Pons (tissue), 1 donor: ENCODE measurements at places on chromosomes 4 and X.

DNA sequence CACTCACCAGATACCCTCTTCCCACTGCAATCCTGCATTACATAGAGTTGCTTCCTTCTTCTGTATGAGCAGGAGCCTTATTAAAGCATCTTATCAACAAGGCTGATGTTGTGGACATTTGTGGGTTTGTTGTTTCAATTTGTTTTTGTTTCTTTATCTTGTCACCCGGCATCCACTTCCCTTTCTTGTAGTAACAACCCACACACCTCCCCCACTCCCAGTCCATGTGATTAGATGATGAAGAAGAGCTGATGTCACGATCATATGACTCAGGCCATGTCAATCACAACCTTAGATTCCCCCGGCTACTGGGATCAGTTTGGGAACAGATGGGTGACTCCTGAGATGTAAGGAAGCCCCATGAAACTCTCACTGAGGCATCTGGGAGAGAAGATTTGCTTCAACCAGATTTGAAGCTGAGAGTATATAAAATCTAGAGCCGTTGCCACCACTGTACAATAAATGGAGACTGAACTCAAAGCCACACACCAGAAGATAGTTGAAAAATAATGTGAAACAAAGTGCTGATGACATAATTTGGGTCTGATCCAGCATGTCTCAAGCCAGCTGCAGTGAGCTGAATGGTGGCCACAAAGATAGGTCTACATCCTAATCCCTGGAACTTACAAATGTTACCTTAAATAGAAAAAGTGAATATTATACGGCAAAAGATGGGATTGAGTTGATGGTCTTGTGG is 34.1 kb upstream of the SRD5A3 start:
- peak; percentile 51 for DNase-seq

DNA sequence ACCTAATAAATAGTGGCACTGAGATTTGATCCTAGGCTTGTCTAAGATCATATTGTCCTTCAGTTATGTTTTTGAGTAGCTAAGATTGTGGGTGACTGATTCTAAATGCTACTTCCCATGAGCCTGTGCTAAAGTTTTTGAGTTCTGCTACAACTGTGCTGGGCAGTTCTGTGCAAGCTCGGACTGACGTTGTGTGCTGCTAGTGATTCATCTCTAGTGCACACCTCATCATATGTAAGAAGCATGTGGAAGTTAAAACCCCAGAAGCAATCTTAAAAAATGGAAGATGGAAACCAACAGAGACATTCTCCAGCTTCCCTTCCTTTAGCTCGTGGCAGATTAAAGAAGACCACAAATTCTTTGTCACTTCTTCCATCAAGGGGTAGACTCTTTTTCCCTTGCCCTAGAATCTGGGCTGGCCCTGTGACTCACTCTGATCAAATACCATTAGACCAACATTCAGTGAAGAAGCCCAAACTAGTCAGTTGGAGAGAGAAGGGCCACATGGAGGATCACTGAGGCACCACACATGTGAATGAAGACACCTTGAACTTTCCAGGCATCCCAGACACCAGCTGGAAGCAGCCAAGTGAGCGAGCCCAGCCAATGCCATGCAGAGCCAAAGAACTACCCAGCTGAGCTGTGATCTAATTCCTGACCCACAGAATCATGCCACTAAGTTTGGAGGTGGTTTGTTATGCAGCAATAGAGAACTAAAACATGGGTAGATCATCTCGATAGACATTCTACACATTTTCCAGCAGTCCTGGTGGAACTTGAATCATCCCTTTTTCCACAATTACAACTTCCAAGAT is 16.8 kb downstream of the ARHGAP6 start:
- DNase-seq, result no peak

GRCh38 chr4:151808120-151808529 is 47.3 kb upstream of the GATB start:
- no peak for DNase-seq

DNA sequence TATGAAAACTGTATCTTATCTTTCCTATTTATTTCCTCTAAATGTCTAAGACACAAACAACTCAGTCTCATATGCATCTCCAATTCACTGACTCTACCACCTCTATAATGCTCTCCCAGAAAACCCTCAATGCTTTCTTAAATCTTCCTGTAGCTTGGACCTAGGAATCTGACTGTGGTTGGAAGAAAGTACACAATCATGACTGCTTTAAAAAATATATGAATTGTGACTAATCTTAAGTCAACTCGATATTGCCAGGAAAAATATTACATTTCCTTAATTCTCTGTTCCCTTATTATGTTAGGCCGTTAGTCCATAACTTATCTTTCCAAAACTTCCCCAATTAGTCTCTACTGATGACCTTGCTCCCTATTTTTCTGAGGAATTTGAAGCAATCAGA is 87.0 kb downstream of the SPCS3 start:
- no peak for DNase-seq

GRCh38 chr4:57078685-57079521 is 31.3 kb downstream of the IGFBP7 start:
- no peak for DNase-seq

- peak; percentile 78 for DNase-seq
These were observed at the start of gene ABCB7 for GRCh38 chrX:75155827-75156525. Gene ABCB7, minus strand, starts transcription at chrX:75156283. Its CDS starts 11 bp downstream, at chrX:75156272.

DNA sequence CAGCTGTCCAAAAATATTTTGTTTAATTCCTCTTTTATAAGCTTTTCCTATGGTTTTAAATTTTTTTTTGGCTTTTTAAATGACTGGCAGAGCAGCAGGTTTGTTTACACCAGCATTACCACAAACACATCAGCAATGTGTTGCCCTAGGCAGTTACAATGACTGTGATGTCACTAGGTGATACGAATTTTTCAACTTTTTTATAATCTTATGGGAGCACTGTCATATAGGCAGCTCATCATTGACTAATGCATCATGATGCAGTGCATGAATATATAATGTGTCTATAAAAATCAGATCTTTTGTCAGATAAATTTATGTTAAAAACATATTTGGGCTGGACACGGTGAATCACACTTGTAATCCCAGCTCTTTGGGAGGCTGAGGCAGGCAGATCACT is 231.6 kb upstream of the SLIT2 start:
- DNase-seq, result no peak

DNA sequence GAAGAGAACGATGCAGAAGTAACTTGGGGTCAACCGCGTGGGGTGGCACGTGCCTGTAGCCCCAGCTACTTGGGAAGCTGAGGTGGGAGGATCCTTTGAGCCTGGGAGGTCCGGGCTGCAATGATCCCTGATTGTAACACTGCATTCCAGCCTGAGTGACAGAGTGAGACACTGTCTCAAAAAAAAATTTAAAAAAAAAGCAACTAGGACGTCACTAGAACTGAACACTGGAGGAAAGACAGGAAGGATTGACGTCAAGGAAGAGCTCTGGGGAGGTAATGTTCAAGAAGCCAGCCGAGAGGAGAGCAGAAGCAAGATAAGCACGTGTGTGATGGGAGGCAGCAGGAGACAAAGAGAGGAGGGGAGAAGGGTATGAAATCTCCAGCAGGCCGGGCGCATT is 28.7 kb downstream of the S100G start:
- no peak for DNase-seq

GRCh38 chr4:149175549-149175948 is 640.1 kb downstream of the IQCM start:
- DNase-seq, result no peak

- no peak for DNase-seq
These were observed 190.6 kb upstream of the LNX1 start for GRCh38 chr4:53781629-53782457.

DNA sequence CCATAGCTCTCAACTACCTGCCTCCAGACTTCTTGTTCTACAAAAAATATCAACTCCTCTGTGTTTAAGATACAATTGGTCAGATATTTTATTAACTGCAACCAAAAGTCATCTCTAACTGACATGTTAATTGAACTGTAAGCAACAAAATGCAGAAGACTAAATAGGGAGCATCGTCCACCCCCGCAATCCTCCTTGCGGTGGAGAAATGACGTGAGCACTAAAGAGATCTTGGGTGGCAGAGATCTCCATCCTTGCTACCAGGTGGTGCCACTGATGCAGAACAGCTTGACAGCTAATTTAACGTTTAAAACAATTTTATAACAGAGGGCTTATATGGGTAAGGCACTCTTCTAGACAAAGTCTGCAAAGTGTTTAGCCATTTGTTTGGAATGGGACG is 164.4 kb upstream of the FTHL17 start:
- DNase-seq, result no peak

GRCh38 chr4:90403781-90404180 is 276.6 kb downstream of the CCSER1 start:
- DNase-seq, result no peak

- no peak for DNase-seq
These were observed 276.9 kb downstream of the PTTG2 start for GRCh38 chr4:38237139-38237538.

- no peak for DNase-seq
These were observed 36.4 kb upstream of the UNC5C start for GRCh38 chr4:95585016-95585695.

DNA sequence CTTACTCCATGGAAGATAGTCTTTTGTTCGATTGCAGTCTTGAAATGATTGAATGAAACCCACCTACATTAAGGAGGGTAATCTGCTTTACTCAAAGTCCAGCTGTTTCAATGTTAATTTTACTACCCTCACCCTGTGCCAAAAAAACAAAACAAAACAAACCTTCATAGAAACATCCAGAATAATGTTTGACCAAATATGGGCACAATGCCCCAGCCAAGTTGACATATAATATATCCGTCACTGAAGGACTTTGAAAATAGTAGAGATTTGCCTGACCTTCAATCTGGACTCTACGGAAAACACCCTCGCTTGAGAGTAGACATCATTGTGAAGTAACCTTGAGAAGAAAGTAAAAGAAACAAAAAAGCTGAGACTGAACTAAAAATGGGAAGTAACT is 550.5 kb upstream of the SMIM31 start:
- no peak for DNase-seq

- DNase-seq, result no peak
These were observed 375.5 kb downstream of the NAF1 start for GRCh38 chr4:162791226-162791625.
